Bone marrow (tissue), 2 donors: ENCODE measurements at places on chromosomes 7 and 10.

GRCh38 chr7:85286446-85286845 is 99.6 kb upstream of the SEMA3D start:
- DNase-seq: no peak

GRCh38 chr10:72702868-72703581 is 11.1 kb downstream of the MCU start:
- no peak for DNase-seq

GRCh38 chr10:110279407-110279986 is 25.2 kb downstream of the SMNDC1 start:
- DNase-seq: no peak

DNA sequence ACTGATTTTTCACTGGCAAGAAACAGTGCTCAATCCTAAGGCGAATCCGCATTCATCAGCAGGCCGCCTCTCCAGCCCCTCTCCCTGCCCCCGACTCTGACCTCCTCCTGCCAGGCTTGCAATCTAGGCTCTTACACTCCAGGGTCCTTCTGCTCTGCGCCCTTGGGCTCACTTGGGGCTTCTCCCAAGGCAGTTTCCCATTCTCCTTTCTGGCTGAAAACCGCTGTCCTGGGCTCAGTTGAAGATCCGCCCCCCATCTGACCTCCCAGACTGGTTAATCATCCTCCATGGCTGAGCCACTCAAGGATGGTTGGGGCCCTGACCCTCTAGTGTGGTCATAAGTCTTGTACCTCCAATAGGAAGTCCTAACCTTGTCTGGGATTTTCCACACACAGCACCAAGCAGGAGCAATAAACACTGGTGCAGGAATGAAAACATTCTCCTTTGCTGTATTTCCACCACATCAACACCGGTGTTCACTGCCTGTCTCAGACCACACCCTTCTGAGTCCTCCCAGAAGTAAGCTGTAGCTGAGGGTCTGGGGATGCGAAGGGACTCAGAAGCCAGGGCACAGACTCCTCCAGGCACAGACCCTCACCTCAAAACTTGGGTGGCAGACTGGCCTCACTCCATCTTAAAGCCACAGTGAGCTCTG is 42.4 kb downstream of the TNS3 start:
- no peak for DNase-seq

GRCh38 chr10:50361946-50362345 is 110.6 kb upstream of the ASAH2 start:
- no peak for DNase-seq
